ENCODE measurements at places on chromosomes 7 and 10. TPM values are rescaled to one million over a fixed set of nuclear protein-coding genes. Genes with fewer than 3 reads are reported as not detected.

SEMA3A gene
- 44.4 TPM for total RNA-seq

GRCh38 chr10:70704211-70704610, 31.9 kb downstream of the ADAMTS14 start:
- DNase-seq: no peak

FBXL13 gene
- total RNA-seq: 3.6 TPM

- no peak for DNase-seq
Measured at GRCh38 chr10:86091216-86091615, 275.4 kb downstream of the GRID1 start.

RGR gene
- not detected for total RNA-seq

DNA sequence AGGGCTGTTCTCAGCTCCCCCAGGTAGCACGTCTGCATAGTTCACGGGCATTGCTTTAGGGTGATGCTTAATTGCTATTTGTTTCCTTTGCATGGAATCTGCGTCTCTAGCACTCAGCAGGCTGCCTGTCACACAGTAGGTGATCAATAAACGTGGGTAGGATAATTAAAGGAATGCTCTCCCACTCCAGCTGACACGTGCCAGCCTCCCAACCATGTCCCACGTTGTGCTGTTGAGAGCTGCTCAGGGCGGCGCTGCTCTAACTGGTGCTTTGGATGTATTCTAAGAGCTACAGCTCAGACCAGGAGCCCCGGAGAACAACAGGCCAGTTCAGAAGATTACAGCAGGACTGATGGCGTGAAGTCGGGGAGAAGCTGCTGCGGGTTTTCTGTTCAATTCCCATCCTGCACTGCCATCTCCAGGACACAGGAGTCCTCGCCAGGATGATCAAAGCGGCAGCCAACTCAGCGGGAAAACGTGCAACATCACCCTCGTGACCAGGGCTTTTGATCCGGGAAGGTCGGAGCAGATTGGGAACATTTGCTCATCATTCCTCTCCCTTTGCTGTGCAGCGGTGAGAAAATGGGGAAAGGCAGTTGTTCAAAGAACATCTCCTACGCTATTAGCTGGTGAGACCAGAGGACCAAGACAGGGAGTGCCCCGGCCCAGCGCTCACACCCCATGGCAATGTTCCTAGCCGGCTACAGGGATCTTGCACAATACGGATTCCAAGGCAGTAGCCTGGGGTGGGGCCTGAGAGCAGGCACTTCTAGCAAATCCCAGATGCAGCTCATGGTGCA, 50.5 kb upstream of the FOXK1 start:
- DNase-seq: peak; percentile 66

MYL7 gene
- total RNA-seq: 12.5 TPM

DNA sequence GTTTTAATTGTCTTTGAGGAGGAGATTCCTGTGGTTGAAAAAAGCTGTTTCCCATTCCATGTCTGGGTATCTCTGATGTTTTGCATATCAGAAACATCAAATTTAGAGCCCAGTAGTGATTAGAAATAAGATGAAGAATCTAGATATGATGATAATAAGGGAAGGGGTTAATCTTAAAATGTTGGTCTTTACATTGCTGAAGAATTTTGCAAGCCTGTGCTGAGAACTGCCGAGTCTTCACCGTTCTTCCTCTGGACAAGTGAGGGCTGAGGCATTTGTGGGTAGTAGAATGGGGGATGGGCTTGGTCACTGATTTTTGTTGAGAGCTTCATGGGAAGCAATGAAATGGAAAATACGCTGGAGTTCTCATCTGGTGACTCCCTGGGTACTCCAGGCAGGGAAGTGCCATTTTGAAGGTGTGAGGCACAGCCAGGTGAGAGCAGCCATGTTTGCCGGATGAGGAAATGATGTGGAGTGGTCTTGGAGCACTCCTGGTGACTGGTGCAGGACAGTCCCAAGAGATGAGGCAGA, 10.2 kb downstream of the TCF7L2 start:
- no peak for DNase-seq

DNA sequence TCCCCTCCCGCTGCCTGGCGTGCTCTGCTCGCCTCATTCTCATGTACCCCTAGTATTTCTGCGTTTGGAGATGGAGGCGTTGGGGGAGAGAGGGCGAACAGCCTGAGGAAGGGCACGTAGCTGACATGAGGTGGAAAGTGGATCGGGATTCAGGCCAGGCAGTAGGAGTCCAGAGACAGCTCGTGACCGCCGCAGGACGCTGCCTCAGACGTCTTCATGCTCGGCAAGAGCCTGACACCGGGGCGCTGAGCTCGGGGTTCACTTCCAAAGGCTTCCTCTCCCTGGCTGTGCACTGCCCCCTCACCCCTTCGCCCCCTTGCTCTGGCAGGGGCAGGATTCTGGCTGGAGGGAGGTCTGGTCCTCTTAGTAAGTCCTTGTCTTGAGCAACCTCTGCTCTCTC, 374.4 kb upstream of the MKI67 start:
- DNase-seq: no peak

GRCh38 chr7:124171068-124171467, 138.2 kb upstream of the TMEM229A start:
- no peak for DNase-seq

GRCh38 chr10:132413226-132414205, 16.5 kb downstream of the PWWP2B start:
- no peak for DNase-seq

NXPH1 gene
- not detected for total RNA-seq

GRCh38 chr10:99875473-99875872, 93.0 kb downstream of the ABCC2 start:
- DNase-seq: no peak

Data from mesothelial cell of epicardium (in vitro differentiated cells).